ENCODE measurements at places on chromosomes 11 and 22. TPM values are rescaled to one million over a fixed set of nuclear protein-coding genes. Genes with fewer than 3 reads are reported as not detected.
A peak's percentile ranks its signal among the peaks of the same experiment; 100 is the strongest.

LRRC55 gene
- total RNA-seq, result under 0.01 TPM

DNA sequence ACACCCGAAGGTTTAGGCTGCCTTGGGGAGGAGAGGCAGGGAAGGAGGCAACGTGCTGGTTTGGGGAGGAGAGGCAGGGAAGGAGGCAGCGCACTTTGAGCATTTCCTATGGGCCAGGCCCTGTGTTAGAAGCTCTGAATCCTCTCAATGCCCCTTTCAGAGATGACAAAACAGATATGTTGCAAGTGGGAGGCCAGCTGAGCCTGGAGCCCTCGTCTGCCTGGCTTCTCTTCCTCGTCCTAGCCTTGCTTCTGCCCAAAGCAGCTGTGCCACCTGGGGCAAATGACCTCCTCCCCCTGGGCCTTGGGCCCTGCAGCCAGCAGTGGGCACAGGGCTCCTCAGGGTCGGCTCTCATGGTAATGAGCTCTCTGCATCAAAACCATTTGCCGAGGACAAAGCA lies 15.3 kb upstream of the LRRC32 start:
- DNase-seq, result no peak

DNA sequence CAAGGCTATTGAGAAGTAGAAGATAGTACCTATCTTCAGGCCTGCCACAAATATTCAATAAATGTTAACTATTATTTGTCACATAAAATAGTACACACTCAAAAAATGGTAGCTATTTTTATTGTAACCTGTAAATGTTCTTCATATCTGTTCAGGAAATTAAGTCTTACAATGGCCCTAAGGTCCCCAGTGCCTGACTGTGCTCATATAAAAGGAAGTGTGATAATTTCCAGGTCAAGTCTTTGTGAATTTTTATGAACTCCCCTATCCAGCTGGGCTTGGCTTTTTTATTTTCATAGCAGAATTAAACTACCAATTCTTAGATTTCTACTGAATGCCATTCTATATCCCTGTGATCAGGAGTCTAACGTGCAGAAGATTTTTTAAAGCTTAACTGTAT lies 284.2 kb upstream of the PITPNB start:
- peak; percentile 59 for DNase-seq

GRCh38 chr11:76626921-76627401 lies 43.6 kb downstream of the LRRC32 start:
- DNase-seq, result no peak

CCDC188 gene
- 3.5 TPM for total RNA-seq

EFEMP2 gene
- total RNA-seq, result 23.2 TPM

- no peak for DNase-seq
Measured at GRCh38 chr11:106854429-106854828, 163.8 kb downstream of the GUCY1A2 start.

DNA sequence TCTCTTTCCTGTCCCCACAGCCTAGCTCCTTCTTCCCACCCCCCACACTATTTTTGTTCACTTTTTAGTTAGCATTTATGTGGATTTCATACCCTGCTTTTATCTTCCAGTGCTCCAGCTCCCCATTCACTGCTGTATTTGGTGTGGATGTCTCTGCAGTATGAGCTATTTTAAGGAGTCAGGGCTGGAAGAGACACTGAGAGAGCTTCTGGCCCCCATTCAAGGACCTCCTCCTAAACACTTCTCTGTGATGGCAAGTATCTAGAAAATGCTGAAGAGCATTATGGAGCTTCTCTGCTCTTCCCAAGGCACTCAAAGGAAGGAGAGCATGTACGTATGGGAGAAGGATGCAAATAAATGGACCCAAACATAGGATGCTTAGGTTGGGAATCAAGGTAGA lies 79.5 kb downstream of the RAB30 start:
- DNase-seq, result no peak

GLYAT gene
- total RNA-seq, result not detected

SYCE3 gene
- total RNA-seq, result not detected

- no peak for DNase-seq
Measured at GRCh38 chr11:95156133-95156721, 66.6 kb downstream of the ENDOD1 start.

DNA sequence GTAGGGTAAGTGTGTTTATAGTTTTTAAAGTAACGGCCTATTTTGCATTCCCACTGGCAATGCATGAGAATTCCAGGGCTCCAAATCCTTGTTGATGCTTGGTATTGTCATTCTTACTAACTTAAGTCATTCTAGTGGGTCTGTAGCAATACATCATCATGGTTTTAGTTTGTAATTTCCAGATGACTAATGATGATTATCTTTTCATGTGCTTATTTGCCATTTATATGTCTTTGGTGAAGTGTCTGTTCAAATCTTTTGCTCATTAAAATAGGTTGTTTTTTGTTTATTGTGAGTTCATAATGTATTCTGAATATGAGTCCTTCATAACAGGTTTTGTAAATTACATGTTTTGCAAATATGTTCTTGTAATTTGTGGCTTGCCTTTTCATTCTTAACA lies 31.2 kb downstream of the MTMR3 start:
- no peak for DNase-seq

DNA sequence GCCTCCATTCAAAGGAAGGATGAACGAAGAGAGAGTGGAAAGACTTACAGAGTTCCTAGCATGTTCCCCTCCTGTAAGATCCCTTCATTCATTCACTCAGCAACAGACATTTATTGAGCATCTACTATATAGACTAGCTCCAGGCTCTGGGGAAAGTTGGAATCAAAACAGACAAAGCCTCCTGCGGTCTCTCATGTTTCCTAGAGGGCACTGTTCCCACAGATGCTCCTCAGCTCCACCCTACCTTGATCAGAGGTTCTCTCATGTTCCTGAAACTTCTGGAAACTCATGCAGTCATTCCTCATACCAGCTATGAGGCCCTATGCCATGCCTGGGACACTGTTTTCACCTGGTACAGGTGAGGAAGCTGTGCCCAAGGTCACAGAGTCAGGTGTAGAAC lies 11.1 kb downstream of the ALX4 start:
- no peak for DNase-seq

GRCh38 chr11:107780136-107780535 lies 68.3 kb upstream of the SLN start:
- no peak for DNase-seq

DNA sequence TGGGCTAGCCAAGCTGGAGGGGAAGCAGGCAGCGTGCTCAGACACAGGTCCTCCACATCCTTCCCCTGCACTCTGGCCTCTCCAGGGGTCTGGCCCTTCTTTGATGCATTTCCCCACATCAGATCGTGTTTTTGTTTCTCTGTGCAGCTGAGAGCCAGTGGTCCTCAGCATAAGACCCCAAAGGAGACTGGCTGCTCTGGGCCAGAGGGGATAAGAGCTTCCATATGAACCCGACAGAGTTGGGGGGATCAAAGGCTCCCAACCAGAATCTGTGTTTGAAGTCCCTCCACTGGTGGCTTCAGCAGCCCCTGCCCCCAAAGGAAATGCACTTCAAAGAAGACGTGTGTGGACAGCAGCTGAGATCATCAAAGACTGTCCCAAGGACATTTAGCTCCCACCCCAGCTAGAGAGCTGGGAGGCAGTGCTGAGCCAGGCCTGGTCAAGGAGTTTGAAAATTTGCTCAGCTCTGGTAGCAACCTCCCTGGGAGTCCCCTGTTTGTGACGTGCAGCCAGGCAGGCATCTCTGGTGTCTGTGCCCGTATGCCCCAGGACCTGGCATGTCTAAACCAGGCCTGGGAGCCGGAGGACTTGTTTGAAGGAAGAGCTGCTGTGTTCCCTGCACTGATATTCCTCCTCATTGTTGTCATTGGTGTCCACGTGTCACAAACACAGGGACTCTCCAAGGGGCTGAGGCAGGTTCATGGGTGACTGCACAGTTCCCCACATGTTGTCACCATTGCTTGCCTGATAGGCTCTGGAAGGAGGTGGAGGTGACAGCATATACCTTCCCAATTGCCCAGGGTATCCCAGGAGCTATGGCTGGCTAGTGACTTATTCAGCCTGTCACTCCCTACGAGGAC lies 99.0 kb downstream of the AMOTL1 start:
- DNase-seq, result no peak

- DNase-seq, result no peak
Measured at GRCh38 chr11:101476191-101476590, 107.6 kb downstream of the TRPC6 start.

DNA sequence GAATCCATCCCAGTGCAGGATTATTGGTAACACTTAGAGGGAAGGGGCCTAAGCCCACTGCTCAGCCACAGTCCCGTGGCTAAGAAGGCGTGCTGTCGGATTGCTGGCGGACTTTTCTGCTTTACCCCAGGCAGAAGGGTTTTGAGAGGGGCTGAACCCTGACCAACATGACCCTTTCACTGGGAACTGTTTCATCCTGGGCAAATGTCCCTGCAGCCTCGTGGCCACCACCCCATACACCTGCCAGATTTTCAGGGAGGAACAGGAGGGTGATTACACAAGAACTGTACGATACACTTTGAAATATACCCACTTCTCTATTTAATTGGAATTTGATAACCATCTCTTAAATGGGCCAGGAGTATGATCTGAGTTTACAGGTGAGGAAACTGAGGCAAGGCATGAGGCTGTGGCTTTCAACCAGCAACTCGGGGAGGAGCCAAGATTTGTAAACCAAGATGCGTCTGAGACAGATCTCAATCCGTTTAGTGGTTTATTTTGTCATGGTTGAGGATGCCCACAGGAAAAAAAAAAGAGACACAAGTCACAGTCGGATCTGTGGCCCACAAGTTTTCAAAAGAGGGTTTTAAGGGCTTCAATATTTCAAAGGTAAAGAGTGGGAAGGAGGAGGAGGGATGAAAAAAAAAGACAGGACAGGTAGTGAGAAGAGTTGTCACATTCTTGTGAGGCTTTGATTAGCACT lies 6.1 kb upstream of the APOL3 start:
- no peak for DNase-seq

ANO5 gene
- 0.22 TPM for total RNA-seq

- no peak for DNase-seq
Measured at GRCh38 chr11:76245720-76246119, 39.4 kb upstream of the WNT11 start.

GRCh38 chr11:68331338-68331947 lies 19.1 kb downstream of the LRP5 start:
- DNase-seq, result peak; percentile 92

DNA sequence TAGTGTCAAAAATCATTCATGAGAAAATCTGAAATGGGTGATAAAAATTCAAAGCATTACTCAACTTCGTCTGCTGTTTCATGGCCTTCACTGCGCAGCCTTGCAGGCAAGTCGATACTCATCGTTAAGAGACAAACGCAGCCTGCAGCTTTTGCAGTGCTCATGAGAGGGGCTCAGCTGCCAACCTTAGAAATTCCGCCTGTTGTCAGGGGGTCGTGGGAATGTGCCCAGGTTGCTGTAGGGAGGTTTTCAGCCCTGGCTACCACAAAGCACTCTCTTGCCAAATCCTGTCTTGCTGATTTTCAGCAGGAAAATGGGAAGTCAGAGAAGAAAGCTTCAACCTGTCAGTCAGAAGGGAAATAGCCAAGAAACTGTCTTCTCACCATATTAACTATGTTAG lies 25.4 kb upstream of the GRAMD1B start:
- DNase-seq, result no peak

GRCh38 chr11:110866081-110866480 lies 153.8 kb upstream of the ARHGAP20 start:
- DNase-seq, result no peak

ENTHD1 gene
- not detected for total RNA-seq

PLAAT4 gene
- total RNA-seq, result 1.6 TPM

DNA sequence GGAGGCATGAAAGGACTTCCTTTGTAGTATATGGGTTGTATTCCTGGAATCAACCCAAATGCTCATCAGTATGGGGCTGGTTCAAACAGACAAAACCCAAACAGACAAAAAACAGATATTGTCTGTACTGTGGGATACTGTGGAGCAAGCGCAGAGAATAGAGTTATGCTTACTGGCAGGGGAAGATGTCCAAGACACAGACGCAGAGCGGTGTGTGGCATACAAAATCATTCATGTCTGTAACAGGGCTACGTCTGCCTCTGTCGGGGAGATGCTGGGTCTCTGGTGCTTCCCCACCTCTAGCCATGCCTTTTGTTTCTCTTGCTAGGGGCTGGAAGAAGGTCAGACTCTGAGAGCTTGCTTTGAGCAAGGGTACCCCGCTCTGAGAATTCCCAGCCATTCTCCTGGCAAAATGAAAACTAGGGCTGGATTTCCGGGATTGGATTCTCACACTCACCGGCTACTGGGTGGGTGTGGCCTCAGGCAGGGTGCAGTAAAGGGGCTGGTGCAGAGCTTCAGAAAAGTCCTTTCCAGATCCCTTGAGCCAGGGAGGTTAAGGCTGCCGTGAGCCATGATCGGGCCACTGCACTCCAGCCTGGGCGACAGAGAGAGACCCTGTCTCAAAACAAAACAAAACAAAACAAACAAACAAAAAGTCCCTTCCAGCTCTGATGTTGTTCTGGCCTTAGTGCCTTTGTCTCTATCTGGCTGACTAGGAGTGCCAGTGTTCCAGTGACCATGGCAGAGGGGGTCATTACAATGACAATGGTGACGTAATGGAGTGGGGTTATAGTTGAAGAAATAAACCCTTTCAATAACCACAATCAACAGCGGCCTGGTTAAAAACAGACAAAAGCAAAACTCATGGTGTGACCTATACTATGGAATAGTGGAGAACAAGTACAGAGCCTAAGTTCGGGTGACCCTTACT lies 2.9 kb upstream of the ABCC8 start:
- peak; percentile 27 for DNase-seq

KCNQ1 gene
- not detected for total RNA-seq

- DNase-seq, result peak; percentile 57
Measured at GRCh38 chr11:17734418-17734911, at the start of gene KCNC1. Gene KCNC1, plus strand, starts transcription at chr11:17734781. Its CDS starts 1,222 bp downstream, at chr11:17736003.

- DNase-seq, result no peak
Measured at GRCh38 chr22:48366591-48366990, 1461.1 kb downstream of the BRD1 start.

NUP98 gene
- total RNA-seq, result 70.8 TPM

DNA sequence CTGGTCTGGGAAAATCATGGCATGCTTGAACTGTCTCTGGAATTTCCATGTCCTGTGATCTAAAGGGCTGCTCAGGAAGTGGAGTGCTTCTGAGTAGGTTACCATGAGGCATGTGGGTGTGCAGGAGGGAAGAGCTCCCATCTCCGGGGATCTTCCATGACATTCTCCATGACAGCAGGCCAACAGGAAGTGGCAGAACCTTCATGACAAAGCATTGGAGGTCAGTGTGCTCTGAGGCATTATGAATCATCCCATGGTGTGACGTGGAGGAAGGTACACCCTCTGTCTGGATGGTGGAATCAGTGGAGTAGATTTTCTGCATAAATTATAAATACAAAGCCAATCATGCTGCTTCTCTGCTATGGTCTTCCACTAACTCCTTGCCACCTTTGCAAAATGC lies 139.6 kb upstream of the E2F8 start:
- DNase-seq, result peak; percentile 94

Data from lung microvascular endothelial cell (primary cell).